ENCODE measurements at places on chromosomes 6 and 20.

GRCh38 chr20:10824750-10825500 lies 151.1 kb upstream of the JAG1 start:
- no peak for DNase-seq

DNA sequence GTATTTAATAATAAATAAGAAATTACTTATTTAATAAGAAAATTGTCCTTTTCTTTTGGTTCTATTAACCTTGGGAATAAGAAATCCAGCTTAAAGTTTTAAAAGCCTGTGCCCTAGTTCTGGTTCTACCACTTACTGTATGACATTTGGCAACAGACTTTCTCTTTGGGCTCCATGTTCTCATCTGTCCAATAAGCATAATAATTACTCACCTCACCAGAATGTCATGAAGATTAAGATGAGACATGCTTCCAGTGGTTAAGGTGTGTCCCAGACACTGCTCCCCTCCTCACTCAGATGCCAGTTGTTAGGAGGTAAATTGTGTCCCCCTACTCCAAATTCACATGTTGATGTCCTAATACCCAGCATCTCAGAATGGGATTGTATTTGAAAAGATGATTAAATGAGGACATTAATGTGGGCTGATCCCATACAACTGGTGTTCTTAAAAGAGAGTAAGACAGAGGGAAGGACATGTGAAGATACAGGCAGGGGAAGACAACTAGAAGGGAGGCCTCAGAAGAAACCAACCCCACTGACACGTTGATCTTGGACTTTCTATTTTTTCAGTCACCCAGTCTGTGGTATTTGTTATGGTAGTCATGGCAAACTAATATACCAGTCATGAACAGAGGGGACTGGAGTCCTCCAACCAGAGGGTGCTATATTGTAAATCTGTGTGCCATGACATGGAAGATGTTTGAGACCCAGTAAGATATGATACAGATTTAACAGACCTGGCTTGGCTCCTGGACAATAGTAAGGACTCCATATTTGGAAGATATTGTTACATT lies 6.4 kb upstream of the MICAL1 start:
- DNase-seq, result no peak

DNA sequence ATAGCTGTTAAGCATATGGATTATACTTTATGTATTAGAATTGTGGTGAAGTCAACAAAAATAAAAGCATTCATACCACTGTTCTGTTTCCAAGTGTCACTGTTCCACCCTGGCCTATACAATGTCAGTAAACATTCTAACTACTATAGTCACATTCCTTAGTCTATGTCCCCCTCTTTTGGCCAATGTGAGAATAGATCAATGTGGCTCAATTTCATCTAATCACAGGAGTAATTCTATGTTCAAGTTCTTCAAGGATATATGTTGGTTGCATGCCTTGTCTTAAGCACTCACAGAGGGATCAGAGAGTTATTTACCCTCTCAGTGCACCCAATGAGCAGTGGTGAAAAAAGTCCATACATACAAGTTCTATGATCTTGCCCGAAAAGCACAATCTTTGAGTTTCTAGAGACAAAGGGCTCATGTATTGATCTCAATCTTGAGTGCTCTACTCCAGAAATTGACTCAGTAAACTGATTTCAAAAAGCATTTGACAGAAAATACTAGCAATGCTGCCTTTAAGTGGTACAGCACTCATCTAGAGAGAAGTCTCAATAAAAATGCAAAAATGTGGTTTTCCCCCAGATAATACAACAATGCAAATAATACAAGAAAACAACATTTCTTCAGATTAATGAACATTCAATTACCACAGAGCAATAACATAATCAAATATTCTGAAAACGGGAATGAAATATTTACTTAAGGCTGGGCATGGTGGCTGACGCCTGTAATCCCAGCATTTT lies 16.5 kb downstream of the SMLR1 start:
- DNase-seq, result peak; percentile 56

DNA sequence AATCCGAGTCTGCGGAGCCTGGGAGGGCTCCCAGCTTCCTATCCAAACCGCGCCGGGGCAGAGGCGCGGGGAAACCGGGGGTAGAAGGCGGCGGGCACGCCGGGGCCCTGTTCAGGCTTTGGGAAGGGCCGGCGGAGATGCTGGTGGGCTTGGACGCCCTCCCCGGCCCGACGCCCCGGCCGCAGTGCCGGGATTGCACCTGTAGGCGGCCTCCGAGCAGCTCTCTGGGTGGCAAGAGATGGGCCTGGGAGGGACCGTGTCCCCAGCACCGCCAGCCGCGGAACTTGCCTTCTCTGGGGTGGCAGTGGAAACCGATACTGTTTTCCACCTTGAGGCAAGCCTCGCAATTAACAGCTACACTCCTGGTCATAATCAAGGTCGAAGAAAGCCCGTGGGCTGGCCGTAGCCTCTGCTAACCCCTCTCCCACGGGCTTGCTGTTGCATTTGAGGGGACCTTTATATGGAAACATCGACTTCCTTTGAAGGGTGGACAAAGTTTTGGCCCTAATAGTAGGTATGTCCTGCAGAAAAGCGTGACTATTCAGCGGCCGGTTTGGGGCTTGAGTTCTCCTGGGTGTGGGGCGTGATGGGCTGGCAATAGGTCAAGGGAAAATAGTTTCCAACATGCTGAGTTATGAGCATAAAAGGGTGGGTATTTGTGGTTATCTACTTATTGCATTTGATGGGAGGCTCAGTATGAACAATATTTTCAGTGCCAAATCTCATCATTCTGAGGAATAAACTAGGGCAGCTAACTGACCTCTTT lies 1.1 kb upstream of the JAG1 start:
- peak; percentile 92 for DNase-seq

DNA sequence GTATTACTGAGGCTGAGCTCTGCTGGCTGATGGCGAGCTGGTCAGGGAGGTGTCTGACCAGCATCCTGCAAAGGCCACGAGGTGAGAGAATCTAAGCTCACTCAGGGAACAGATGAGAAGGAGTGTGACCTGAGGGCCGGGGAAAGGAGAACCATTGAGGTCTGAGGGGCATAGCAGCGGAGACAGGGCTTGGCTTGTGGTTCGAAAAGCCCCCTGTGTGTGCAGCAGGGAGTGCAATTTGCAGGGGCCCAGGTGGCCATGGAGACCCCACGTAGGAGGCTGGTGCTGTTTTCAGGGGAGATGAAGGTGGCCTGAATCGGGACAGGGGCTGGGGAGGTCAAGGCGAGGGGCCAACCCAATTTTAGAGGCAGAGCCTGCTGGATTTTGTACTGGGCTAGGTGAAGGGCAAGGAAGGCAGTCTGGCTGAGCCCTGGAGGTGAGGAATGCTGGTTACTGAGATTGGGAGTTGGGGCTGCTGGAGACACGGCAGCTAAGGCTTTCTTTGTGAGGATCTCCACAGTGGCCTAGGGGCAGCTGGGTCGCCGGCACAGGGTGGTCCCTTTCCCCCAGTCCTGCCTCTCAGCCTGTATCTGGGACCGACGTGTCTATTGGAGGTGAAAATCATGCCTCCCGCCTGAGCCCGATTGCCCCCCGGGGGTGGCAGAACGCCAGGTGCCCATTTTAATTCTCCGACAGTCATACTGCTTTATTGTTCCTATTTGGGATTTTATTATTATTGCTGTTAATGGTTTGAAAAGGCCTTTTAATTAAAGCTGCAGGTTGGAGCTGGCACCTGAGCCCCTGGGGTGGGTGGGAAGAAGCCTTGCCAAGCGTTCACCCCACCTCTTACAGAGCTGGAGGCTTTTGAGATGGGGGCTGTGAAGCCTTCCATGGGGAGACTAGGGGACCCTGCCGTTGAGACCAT lies 28.4 kb downstream of the DLGAP4 start:
- no peak for DNase-seq

DNA sequence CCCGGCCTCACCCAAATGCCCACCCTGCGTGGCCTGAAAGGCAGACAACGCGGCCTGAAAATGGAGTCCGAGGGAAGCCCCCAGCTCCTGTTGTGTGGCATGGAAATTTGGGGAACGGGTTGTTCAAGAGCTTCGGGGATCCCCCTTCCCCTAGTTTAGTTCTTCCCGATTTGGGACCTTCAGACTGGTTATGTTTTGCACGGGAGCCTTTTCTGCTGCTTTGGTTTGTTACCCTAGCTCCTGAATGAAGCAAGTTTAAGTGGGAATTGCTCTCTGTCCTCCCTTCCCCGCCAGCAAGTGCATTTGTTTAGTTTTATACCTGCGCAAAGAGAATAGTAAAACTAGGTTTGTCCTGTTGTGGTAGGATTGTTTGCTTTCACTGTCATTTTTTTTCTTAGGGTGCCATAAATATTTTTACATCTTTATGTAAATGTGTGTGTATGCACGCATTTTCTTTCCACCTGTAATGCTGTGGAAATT lies 604 bp downstream of the SH3BGRL2 start:
- no peak for DNase-seq

DNA sequence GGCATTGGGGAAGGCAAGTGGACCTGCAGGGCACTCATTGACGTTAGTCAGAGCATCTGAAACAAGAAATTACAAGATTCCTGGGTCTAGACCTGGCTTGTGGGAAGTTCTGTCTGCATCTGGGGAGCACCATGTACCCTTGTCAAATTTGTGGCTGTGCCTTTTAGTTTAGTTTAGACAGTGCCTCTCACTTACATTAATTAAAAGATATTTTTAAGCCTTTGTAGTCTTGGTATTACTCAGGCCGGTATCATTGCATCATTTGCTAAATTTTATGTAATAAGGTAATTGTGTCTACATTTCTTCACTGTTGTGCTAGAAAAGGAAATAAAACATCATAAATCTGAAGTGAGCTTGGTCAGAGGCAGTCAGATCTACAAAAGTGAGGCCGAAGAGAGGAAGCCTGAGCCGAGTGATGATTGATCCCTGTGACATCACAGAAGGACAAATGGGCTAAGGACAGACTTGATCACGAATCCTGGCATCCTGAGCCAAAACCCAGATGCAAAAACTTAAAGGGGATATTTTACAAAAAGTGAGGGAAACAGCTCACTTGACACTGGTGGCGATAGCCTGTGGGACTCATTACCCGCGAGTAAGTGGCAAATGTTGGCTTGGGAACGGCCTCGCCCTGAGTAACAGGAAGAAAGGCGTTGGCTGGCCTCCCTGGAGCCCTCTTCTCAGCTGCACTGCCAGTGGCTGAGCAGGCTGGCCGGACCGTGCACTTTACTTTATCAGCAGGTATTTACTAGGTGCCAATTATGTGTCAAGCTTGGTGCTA lies 106.5 kb downstream of the TCP11 start:
- no peak for DNase-seq

- no peak for DNase-seq
Observed at GRCh38 chr6:227074-227782, 65.1 kb upstream of the DUSP22 start.

DNA sequence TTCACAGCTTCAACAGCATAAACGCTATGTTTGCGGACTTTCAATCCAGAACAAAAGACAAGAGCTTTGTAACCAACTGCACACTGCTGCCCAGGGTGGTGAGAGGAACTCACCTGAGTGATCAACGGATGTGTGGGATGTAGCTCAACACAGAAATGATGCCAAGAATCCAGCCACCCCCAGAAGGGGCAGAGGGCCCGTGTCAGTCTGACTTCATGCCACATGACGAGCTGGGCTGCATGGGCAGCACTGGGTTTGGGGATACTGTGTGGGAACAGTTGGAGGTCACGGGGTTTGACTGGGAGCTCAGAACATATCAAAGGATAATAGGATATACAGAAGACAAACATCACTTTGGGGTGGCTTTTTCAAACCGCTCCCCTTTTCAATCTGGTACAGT lies 79.4 kb upstream of the TRAF3IP2 start:
- no peak for DNase-seq

- no peak for DNase-seq
Observed at GRCh38 chr6:93677264-93677965, 258.1 kb upstream of the EPHA7 start.

- DNase-seq, result no peak
Observed at GRCh38 chr6:139863964-139864363, 489.5 kb upstream of the CITED2 start.

GRCh38 chr6:6331946-6332601 lies 11.6 kb upstream of the F13A1 start:
- DNase-seq, result peak; percentile 42

DNA sequence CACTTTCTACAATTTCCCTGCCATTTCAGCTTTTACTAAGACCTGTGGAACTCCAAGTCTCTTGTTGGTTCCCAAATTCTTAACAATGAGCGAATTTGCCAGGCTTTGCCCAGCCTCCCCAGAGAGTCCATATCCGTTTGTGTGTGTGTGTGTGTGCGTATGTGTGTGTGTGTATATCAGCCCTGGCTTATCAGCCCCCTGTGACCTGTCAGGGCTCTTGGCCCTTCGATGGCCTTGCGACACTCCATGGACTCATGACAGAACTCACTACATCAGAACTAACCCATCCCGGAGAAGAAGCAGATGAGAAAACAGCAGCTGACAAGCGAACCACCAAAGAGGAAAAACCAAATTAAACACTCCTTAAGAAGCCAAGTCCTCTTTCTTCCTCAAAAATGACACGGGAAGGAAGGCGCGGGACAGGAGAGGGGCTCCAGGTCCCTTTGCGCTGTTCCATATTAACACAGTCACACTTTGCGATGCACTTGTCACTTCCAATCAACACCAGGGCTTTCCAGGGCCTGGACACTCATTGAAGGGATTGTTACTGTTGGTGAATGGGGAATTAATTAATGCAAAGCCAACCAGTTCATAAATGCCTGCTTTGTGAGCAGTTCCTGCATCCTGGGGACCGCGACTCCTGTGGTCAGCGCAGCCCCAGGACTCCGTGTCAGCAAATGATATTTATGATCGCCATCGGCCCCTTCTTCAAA lies 524.0 kb downstream of the CD83 start:
- DNase-seq, result peak; percentile 28

DNA sequence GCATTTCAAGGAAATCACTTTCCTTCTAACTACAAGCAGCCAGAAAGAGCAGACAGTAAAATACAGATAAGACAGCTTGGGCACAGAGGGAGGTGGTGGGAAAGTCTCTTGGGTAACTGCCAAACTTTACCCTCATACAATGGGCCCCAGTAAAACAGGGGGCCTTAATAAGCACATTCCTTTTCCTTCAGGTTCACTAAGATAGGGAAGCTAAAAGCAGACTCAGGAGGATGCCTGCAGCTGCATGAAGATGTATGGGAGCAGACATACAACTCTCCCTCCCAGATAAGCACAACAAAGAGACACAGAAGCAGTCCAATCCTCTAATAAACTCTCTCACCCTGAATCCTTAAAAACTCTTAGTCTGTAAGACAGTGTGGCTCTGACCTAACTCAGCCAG lies 49.0 kb downstream of the SIM1 start:
- peak; percentile 2 for DNase-seq

GRCh38 chr20:17109307-17109706 lies 117.5 kb upstream of the PCSK2 start:
- DNase-seq, result no peak

DNA sequence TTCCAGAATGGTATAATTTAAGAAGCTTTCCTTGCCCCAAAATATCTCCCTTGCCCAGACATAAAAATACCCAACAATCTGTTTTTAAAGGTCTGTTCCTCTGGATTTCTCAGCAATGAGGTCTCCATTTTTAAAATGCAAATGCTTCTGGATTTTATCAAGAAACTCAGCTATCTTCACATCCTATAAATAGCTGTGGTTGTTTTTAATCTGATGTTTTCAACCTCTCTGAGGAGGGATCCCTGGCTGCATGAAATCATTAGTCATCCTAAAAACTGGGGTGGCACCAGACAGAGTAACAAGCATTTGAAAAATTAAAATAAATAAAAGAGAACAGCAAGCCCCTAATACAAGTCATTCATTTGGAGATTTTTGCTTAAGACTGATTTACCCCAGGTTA lies 168.5 kb upstream of the ID4 start:
- DNase-seq, result peak; percentile 49

- DNase-seq, result peak; percentile 81
Observed at GRCh38 chr6:31493875-31494694, 3.9 kb upstream of the MICB start.

- peak; percentile 88 for DNase-seq
Observed at GRCh38 chr20:2206957-2207769, 88.6 kb upstream of the TGM3 start.

- DNase-seq, result no peak
Observed at GRCh38 chr6:14943116-14943515, 302.8 kb upstream of the JARID2 start.

Data from astrocyte of the hippocampus (primary cell).